AG04450 (cell line): ENCODE measurements at places on chromosomes 2 and 18. TPM values are rescaled to one million over a fixed set of nuclear protein-coding genes. Genes with fewer than 3 reads are reported as not detected.

- DNase-seq, result no peak
These were observed 54.4 kb upstream of the CCDC68 start for GRCh38 chr18:55013685-55014084.

GRCh38 chr2:122949523-122949922 is 1075.6 kb upstream of the CNTNAP5 start:
- no peak for DNase-seq

GRCh38 chr18:58373481-58373880 is 255.4 kb downstream of the ALPK2 start:
- no peak for DNase-seq

DNA sequence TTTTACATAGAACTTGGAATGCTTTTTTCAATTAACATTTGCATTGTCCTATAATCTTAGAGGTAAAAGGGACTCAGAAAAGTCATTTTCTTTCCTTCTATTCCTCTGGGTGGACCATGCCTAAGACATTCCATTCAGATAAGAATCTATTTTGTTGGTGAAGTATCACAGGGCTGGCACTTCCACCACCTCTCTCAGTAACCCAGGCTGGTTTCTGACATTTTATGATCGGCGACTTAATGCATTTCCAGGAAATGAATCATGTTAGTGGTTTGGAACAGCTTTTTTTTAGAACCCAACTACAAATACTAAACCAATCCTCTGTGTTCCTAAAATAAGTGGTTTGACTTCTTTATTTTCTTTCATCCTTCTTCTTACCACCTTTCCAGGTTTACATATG is 27.0 kb downstream of the GAD1 start:
- DNase-seq, result no peak

The HOXD12 gene
- polyA plus RNA-seq, result not detected in 2 replicates

The NT5DC4 gene
- polyA plus RNA-seq, result not detected in 2 replicates

The GKN2 gene
- not detected in 2 replicates for polyA plus RNA-seq

The ZNF892 gene
- 1.6 TPM in 2 replicates for polyA plus RNA-seq

GRCh38 chr2:205946226-205946625 is 139.7 kb downstream of the INO80D start:
- no peak for DNase-seq

The TEKT4 gene
- polyA plus RNA-seq, result not detected in 2 replicates
